HEK293T (cell line): ENCODE measurements at places on chromosomes 6 and 20.

DNA sequence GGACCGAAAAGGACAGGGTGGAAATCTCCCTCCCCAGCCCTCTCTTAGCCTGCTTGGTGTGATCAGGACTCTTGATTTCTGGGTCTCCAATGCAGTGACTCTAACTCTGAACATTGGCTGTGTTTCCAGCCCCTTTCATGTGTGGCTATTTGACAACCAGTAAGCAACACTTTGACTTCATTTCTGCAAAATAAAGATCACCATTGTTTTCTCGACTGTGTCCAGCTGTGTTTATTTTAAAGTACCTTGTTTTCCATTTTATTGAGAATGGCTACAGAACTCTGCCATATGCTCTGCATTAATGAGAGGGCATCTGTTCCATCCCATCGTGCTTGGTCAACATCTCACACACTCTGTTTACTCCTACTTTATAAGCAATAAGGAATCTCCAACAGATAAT is 60.9 kb upstream of the TAGAP start:
- no peak for DNase-seq

- DNase-seq: no peak
Observed at GRCh38 chr6:98532004-98532403, 302.4 kb upstream of the POU3F2 start.

DNA sequence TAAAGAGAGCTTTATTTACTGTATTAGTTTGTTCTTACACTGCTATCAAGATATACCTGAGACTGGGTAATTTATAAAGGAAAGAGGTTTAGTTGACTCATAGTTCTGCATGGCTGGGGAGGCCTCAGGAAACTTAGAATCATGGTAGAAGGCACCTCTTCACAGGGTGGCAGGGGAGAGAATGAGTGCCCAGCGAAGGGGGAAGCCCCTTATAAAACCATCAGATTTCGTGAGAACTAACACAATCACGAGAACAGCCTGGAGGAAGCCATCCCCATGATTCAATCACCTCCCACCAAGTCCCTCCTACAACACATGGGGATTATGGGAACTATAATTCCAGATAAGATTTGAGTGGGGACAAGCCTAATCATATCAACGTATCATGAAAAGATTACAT is 27.2 kb downstream of the ARID1B start:
- no peak for DNase-seq

DNA sequence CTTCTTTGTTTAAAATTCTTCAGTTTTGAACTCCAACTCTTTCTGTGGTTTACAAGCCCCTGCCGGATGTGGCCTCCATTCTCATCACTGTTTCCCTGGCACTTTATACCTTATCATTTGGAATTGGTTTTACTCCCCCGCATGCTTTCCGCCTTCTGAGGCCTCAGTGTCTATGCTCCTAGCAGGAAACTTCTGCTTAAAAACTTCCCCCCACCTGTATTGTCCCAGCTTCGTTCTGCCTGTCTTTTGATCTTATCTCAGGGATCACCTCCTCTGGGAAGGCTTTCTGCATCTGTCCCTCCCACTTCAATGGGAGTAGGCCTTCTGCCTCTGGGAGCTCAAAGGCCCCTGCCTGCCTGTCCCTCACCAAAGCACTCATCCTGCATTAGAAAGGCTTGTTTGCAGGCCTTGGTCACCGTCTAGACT is 3.4 kb upstream of the ANGPT4 start:
- DNase-seq: no peak

GRCh38 chr6:44219053-44219814 is 2.5 kb downstream of the MYMX start:
- DNase-seq: peak; percentile 66

- DNase-seq: no peak
Observed at GRCh38 chr20:56587307-56588041, 41.6 kb upstream of the TFAP2C start.

DNA sequence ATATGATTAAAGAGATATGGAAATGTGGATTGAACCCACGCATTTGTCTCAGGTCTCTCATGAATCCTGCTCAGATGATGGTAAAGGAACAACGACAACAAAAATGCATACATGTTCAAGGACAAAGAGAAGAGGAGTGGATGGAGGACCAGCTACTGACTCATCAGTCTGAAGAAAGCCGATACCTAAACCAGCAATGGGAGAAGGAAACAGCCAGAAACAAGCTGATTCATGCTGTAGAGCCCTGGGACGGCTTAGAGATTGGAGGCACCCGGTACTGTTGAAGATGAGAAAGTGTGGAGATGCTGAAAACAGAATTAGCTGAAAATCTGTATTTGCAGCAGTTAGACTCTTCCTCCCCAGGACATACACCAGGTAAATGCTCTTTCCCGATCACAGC is 14.4 kb upstream of the RIPPLY2 start:
- no peak for DNase-seq

DNA sequence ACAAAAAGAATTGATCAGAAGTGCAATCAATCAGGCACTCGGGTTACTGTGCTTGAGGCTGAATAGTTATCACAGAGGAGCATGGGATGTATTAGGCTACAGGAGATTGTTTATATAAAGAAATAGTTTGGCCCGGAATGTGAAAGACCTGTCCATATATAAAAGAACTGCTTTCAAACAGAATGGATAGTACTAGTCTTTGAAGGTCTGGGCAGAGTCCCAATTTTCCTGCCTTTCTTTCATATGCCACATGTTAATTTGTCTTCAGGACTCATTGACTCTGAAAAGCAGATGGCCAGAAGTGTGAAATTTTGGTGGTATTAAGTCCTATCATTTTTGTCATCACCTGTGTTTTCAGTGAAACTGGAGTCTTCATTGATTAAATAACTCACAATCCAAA is 314.5 kb downstream of the EYA4 start:
- no peak for DNase-seq

DNA sequence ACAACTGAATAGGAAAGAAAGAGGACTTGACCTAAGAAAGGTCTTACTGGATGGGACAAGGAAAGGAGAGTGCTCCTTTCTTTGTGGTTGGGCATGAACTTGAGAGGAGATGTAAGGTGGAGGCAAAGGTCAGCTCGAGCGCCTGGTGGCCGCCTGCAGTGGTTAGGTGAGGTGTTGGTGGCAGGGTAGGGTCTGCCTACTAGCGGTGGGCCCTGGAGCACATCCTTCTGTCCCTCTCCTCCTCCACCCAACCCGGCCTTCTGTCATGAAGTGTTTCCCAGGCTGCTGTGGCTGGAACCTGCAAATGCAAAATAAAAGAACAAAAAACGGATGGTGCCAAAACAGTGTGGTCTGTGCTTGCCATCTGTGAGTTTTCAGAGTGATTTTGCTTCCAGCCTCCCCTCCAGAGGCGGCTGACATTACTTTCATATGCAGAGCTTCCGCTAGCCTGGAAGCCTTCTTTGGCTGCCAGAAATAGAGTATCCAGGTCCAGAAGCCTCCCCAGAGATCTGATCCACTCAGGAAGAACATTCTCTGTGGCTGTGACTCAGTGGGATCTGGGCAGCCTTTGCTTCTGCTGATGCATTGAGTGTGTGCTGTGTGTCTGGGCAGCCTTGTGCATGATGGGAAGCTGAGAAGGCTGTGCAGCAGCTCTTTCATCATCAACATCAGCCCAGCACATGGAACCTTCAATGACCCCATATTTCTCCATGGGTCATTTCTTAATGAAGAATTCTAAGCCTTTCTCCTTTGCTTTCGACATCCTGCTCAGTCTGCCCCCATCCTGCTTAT is 79.8 kb upstream of the FAM184A start:
- no peak for DNase-seq

GRCh38 chr6:70700922-70701876 is 33.5 kb downstream of the SMAP1 start:
- DNase-seq: no peak
